ENCODE measurements at places on chromosomes 13 and 19.

- no peak for DNase-seq
Observed at GRCh38 chr13:110442930-110443621, 118.4 kb downstream of the RAB20 start.

DNA sequence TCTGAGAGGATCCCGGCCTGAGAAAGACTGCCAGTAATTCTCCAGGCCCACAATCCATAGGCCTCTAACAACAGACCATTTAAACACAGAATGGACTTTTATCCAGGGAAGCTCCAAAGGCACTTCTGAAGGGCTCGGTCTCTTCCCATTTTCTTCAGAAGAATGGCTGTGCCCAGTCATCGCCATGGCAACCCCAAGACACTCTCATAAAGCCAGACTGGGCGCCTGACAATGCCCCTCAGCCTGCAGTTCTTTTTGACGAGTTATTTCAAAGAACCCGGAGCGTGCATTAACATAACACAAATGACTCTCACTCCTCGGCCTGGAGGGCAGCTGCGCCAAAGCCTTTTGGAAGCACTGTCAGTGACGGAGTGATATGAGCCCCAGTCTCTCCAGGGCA, 61.0 kb downstream of the RASA3 start:
- no peak for DNase-seq

DNA sequence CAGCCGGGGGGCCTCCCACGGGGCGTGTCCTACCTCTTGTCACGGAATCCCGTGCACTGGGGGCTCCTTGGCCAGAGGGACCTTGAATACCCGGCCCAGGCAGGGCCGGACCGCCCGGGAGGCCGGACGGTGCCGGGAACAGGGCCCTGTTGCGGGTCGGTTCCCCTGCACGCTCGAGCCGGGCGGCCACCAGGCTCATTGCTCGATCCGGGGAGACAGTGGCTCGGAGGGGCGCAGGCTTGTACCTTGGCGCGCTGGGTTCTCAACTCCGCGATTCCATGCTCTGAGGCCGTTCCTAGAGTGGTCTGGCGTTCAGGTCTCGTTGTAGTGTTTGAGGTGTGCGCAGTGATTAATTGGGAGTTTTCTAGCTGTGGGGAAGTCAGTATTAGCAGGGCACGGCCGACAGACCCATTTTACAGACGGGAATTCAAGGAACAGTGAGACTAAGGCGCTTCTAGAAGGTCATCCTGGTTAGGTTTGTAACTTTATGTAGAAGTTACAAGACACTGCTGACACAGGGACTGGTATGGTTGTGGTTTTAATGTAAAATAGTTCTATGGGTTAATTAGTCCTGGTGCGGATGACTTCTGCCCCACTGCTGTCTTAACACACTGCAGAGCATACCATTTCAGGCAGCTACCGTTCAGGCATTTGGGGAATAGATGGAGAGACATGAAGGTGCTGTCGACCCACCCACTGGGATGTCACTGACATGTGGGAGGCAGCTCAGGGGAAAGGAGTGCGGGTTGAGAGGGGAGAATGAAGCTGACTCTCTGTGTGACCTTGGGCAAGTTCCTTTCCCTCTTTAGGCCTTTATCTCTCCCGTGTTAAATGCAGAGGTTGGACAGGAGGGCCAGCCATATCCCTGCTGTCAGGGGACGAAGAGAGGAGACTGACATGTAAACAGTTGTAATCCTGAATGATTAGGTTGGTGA, 592 bp downstream of the CLPTM1 start:
- no peak for DNase-seq

DNA sequence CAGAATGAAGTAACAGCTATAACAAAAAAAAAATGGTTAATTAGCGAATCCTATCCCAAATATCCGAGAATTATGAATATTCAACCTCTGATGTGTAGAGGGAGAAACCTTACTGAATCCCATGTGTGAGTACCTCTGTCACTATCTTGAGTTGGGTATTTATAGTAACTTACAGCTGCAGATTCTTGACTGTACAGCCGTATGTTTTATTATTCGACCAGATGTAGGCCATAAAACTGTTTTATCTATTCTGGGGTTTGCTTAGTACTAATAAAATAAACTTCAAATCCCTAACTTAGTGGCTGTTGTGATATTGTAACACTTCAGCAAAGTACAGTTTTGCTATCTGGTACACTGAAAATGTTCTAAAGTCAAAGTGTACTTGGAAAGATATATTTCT, 120.0 kb downstream of the EFNB2 start:
- DNase-seq, result no peak

- DNase-seq, result no peak
Observed at GRCh38 chr19:12912571-12912970, 6.5 kb downstream of the SYCE2 start.

- no peak for DNase-seq
Observed at GRCh38 chr13:98877936-98878335, 99.9 kb downstream of the DOCK9 start.

DNA sequence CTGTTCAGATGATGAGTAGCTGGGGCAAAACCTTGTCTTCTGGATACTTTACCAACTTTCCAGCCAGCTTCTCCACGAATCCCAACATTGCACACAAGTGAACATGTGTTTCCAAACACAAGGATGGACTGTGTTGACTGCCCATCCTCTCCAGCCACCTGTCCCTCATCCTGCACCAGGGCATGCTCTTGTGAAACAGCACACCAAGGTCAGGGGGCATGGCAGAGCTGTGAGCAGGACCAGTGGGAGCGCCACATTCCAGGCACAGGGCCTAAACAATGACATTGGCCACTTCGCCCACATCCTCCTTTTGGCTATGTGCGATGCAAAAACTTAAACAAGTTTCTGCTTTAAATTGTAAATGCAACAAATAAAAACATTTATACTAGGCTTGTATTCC, 105.5 kb downstream of the IRS2 start:
- no peak for DNase-seq

DNA sequence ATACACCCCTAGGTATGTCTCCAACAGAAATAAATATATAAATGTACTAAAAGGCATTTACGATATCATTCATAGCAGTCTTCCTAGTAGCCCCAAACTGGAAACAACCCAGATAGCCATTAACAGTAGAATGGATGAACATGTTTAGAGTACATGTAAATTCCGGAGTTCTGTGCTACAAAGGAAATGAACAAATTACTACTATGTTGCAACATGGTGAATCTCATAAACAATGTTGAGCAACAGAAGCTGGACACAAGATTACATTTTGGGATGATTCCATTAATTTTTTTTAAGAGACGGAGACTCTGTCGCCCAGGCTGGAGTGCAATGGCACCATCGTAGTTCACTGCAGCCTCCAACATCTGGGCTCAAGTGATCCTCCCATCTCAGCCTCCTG, 5.9 kb upstream of the SLC7A10 start:
- DNase-seq, result no peak

DNA sequence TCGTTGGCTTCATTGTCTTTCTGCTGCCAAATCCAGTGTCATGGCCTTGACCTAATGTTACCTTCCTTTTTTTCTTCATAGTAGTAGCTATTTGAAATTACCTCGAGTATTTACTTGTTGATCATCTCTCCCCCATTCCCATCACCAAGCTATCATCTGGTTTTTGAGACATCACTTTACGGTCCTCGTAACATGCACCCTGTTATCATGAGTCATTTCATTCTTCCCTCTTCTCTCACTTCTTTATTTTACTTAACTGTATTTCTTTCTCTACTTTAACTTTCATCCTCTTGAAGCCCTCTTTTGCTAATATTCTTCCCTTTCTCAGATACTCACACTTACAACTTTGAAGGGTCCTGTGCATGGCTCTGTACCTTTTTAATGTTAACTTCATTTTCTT, 31.8 kb downstream of the TPP2 start:
- no peak for DNase-seq

DNA sequence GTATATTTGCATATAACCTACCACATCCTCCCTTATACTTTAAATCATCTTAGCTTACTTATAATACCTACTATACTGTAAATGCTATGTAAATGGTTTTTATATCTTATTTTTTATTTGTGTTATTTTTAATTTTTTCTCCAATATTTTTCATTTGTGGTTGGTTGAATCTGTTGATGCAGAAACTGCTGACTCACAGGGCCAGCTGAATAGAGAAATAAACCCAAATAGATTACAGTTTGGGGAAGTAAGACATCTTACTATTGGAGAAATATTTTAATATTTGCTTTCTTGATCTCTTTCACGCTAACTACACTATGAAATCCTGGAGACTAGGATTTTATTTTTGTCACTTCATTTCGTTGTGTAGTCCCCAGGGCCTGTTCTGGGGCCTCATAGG, 7.1 kb downstream of the SMAD9 start:
- no peak for DNase-seq

GRCh38 chr13:25571237-25571636, 199.5 kb downstream of the ATP8A2 start:
- no peak for DNase-seq

- DNase-seq, result no peak
Observed at GRCh38 chr13:44274771-44275205, 98.8 kb upstream of the SERP2 start.
